ENCODE measurements at places on chromosomes 7 and 10. TPM values are rescaled to one million over a fixed set of nuclear protein-coding genes. Genes with fewer than 3 reads are reported as not detected.

GRCh38 chr7:633381-634018, 93.0 kb upstream of the DNAAF5 start:
- peak; percentile 18 for DNase-seq

DNA sequence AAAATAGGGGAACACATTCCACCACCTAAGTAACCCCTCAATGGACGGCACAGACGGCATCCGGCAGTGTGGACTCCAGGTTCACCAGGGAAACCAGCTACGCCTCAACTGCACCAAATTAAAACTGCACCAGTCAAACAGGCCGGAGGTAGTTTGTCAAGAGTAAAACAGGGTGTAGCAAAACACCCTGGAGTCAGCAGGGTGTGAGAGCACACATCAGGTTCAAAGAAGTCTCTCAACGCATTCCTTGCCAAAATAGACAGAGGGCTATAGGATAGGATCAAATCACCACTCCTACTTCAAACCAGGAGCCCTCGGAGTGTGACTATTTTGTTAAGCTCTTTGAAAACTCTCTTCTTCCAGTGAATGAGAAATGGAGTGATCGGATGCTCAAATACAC, 135.9 kb downstream of the PARD3 start:
- no peak for DNase-seq

DNA sequence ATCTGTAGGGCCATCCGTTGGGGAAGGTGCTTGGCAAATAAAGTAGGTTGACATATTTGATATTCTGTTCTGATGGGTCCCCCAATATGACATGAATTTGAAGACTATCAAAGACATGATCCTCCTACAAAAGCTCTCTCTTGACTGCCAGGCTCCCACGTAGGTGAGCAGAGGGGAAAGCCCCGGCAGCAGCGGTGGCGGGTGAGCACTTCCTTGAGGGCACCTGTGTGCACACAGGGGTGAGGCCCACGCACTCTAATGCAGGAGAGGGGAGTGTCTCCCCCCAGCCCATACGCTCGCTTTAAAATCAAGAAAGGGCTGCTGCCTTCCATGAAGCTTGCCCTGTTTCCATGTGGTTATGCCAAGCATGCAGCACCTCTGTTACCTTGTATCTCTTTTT, 100.4 kb downstream of the TAX1BP1 start:
- no peak for DNase-seq

- no peak for DNase-seq
Observed at GRCh38 chr7:81183326-81183725, 264.5 kb upstream of the SEMA3C start.

DNA sequence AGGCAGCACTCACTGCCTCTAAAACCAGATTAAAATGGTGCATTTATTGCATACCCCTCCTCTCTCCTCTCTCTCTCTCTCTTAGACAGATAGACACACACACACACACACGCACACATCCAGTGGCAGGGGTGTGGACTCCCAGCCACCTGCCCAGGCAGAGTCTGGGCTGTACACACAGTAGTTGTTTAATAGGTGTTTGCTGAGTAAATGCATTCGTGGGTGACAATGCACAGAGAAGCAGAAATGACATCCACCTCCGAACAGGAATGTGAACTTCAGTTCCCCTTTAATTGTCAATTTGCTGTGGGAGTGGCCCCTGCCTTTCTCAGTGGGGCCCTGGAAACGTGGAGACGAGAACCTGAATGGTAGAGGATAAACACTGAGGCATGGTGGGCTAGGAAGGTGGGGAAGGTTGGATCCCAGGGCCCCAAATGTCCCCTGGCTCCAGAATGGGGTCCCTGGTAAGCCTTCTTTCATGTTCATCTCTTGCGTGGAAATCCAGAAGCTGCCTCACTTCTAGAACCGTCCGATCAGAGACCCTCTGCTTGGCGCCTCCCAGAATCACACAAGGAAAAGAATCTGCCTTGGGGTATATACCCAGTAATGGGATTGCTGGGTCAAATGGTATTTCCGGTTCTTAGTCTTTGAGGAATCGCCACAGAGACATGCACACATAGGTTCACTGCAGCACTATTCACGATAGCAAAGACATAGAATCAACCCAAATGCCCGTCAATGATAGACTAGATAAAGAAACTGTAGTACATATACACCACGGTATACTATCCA, 58.5 kb upstream of the ECHDC3 start:
- DNase-seq, result no peak

GRCh38 chr10:34906067-34906965, 91.2 kb upstream of the PARD3 start:
- no peak for DNase-seq

LEP gene
- 1.4 TPM for polyA plus RNA-seq

DNA sequence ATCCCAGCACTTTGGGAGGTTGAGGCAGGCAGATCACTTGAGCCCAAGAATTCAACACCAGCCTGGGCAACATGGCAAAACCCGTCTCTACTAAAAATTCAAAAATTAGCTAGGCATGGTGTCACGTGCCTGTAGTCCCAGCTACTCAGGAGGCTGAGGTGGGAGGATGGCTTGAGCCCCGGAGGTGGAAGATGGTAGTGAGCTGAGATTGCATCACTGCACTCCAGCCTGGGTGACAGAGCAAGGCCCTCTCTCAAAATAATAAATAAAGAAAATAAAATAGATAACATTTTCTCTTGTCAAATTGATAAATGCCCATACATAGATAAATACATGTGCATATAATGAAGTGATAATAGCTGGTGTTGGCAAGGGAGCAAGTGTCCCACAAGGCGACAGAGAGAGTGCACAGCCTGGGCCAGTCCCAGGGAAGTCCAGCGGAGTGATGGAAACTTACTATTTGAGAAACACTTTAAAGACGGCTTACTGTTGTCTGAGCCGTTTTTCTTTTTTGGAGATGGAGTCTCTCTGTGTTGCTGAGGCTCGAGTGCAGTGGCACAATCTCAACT, 33.4 kb upstream of the DLG5 start:
- no peak for DNase-seq

GRCh38 chr10:124153023-124153826, 59.8 kb upstream of the CHST15 start:
- peak; percentile 43 for DNase-seq

DNA sequence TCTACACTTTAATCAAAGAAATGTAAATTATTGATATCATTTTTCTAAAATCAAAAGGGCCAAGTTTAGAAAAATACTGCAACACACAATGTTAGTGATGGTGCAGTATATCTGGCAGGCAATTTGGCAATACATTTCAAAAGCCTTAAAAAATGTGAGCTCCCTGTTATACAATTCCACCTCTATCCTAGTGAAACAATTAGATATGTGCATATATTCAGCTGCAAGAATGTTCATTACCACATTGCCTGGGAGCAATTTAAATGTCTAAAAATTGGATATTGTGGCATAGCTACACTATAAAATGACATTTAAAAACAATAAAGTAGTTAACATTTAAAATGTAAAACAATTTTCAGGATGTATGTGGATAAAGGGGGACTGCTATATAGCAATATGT, 10.1 kb upstream of the ERVW-1 start:
- DNase-seq, result no peak

TIMM23B gene
- 19.2 TPM for polyA plus RNA-seq

BUD23 gene
- polyA plus RNA-seq, result 97.5 TPM

MBLAC1 gene
- 4.6 TPM for polyA plus RNA-seq

DNA sequence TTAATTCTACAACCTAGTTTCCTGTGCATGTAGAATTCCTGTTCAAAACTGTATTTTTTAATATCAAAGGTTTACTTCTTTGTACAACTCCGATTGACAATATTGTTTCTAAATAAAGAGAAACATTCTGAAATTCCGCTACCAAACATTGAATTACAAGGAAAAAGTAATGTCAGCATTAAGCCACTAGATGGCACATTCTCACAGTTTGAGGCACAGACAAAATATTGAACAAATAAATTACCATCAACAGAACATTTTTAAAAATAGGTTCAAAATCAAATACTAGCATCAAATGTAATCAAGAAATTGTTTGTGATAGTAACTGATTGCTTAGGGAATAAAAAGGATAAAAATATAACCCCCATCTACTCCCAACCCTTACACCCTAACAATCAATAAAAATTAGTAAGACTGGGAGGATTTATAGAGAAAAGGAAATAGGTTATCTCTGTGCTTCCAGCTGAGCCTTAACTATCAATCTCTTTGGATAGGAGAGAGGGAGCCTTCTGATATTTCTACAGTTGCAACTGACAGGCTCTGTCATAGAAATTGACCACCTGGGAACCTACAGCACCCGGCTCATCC, 86.6 kb upstream of the C7orf33 start:
- DNase-seq, result no peak

DNA sequence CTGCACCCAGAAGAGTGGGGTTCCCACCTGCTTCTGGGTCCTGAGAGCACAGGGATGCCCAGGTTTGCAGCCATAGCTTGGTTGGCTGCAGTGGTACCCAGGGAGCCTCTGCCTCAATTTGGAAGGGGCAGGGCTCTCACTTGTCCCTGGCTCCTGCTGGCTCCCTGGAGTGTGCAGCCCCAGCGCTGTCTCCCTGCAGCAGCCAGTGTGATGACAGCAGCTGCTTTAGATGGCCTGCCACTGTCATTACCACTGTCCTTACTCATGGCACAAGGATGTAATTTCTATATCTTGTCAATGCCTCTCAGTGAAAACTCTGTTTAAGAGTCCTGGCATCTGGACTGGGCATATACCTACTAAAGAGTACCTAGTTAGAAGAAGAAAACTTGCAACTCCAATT, 250.9 kb downstream of the KIF20B start:
- no peak for DNase-seq

TMEM26 gene
- 0.14 TPM for polyA plus RNA-seq

DNA sequence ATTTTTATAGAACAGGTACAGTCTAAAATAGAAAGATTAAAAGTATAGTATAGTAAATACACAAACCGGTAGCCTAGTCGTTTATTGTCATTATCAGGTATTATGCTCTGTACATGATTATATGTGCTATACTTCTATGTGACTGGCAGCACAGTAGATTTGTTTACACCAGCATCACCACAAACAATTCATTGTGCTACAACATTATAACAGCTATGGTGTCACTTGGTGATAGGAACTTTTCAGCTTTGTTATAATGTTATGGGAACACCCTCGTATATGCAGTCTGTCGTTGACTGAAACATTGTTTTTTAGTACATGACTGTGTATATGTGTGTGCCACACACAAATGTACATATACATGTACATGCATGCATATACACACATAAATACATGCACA, 19.1 kb downstream of the ZNF365 start:
- DNase-seq, result no peak

GRCh38 chr10:110540031-110540430, 27.5 kb upstream of the SMC3 start:
- DNase-seq, result no peak

OR9A2 gene
- polyA plus RNA-seq, result not detected

Data from right cardiac atrium (tissue), 5 donors.